ENCODE measurements at places on chromosomes 6 and 20. TPM values are rescaled to one million over a fixed set of nuclear protein-coding genes. Genes with fewer than 3 reads are reported as not detected.

- no peak for DNase-seq
- H3K36me3 ChIP-seq = no peaks in the 10 kb centered on the region
- H3K27me3 ChIP-seq = no peaks in the 10 kb centered on the region
- no peak overlapping the region for H3K4me3 ChIP-seq
- H3K4me1 ChIP-seq = peaks cover 16% of the 10 kb centered on the region
Measured at GRCh38 chr6:13473768-13474165, 13.6 kb downstream of the GFOD1 start.

DNA sequence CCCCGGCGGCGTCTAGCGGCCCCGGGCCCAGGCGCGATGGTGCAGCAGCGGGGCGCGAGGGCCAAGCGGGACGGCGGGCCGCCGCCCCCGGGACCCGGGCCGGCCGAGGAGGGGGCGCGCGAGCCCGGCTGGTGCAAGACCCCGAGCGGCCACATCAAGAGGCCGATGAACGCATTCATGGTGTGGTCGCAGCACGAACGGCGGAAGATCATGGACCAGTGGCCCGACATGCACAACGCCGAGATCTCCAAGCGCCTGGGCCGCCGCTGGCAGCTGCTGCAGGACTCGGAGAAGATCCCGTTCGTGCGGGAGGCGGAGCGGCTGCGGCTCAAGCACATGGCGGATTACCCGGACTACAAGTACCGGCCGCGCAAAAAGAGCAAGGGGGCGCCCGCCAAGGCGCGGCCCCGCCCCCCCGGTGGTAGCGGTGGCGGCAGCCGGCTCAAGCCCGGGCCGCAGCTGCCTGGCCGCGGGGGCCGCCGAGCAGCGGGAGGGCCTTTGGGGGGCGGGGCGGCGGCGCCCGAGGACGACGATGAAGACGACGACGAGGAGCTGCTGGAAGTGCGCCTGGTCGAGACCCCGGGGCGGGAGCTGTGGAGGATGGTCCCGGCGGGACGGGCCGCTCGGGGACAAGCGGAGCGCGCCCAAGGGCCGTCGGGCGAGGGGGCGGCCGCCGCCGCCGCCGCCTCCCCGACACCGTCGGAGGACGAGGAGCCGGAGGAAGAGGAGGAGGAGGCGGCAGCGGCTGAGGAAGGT is 715 bp downstream of the SOX12 start:
- peak overlapping the region; percentile 92 for H3K27ac ChIP-seq
- H3K27me3 ChIP-seq = no peaks in the 10 kb centered on the region
- H3K4me3 ChIP-seq = peak overlapping the region; percentile 84

DNA sequence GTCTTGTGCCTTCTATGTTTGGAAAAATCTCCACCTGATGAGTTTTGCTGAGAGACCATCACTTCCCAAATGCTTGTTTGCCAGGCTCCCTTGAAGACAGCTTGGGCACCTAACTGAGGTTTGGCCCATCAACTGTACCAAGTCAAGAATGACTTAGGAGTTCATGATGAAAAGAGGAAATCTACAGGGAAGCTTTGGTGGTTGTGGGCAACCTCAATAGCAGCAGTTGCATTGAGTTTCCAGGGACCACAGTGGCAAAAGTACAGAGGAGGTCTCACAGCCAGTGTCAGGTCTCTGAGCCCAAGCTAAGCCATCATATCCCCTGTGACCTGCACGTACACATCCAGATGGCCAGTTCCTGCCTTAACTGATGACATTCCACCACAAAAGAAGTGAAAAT is 49.7 kb upstream of the PHACTR1 start:
- no peaks in the 10 kb centered on the region for H3K4me1 ChIP-seq
- H3K4me3 ChIP-seq = no peak overlapping the region
- no peaks in the 10 kb centered on the region for H3K27me3 ChIP-seq
- H3K36me3 ChIP-seq = no peaks in the 10 kb centered on the region
- no peak overlapping the region for H3K27ac ChIP-seq

DNA sequence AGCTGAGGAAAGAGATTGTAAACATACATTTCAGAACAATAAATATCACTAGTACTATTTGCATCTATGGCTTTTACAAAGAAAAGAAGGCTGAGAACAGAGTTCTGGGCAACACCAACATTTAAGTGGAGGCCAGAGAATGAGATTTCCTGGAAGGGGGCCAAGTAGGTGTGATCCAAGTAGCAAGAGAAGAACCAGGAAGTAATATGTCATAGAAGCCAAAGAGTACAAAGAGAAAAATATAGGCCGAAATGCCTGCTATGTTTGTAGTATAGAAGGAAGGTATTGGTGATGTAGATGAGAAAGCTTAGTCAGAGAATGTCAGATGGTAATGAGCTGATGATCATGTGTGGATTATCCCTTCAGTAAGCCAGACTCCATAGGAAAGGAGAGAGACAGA is 94.5 kb downstream of the PERP start:
- no peaks in the 10 kb centered on the region for H3K36me3 ChIP-seq
- H3K4me3 ChIP-seq = no peak overlapping the region
- H3K27me3 ChIP-seq = no peaks in the 10 kb centered on the region
- no peaks in the 10 kb centered on the region for H3K4me1 ChIP-seq
- H3K27ac ChIP-seq = no peak overlapping the region

Gene MLN
- total RNA-seq = 0.39 TPM

DNA sequence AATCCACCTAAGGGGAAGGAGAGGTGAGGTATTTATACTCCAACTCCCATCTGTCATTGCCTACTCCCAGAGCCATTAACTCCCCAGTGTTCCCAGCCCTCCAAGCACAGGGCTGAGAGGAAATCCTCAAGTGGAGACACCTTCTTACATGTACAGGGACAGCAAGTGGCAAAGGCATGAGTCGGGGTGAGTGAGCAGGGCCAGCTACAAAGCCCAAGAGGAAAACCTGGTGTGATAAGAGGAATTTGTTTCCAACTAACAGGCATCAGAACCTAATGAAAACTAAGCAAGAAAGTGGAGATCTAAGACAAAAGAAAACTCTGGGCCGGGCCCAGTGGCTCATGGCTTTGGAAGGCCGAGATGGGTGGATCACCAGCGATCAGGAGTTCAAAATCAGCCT is 70.0 kb upstream of the SRSF6 start:
- no peaks in the 10 kb centered on the region for H3K36me3 ChIP-seq
- H3K27ac ChIP-seq = no peak overlapping the region
- H3K27me3 ChIP-seq = no peaks in the 10 kb centered on the region
- no peak overlapping the region for H3K4me3 ChIP-seq
- no peaks in the 10 kb centered on the region for H3K4me1 ChIP-seq
- DNase-seq = no peak

DNA sequence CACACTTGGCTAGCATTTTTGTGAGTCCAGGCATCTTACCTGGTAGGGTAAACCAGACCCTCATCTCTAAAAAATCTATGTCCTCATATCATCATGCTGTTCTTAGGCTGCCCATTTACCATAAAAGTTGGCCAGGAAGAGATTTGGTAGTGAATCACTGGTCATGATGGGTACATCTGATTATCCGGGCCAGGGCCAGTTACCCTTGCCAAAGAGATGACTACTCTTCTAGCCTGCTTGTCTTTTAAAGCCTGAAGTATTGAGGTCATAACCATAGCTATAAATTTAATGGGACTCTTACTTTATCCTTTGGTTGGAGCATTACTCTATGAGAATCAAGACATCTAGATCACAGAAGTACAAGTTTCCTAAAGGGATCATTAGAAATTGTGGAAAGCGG is 276.8 kb downstream of the TENT5A start:
- H3K4me3 ChIP-seq = no peak overlapping the region
- H3K4me1 ChIP-seq = no peaks in the 10 kb centered on the region

Gene ENPP1
- total RNA-seq = 10.8 TPM

Gene VGLL2
- 0.30 TPM for total RNA-seq
